M059J (cell line): ENCODE measurements at places on chromosomes 12 and 14.
A peak's percentile ranks its signal among the peaks of the same experiment; 100 is the strongest.

GRCh38 chr12:9751204-9752144 lies 9.2 kb downstream of the CD69 start:
- DNase-seq = peak; percentile 32

GRCh38 chr14:69315301-69315700 lies 55.3 kb downstream of the GALNT16 start:
- peak; percentile 12 for DNase-seq

DNA sequence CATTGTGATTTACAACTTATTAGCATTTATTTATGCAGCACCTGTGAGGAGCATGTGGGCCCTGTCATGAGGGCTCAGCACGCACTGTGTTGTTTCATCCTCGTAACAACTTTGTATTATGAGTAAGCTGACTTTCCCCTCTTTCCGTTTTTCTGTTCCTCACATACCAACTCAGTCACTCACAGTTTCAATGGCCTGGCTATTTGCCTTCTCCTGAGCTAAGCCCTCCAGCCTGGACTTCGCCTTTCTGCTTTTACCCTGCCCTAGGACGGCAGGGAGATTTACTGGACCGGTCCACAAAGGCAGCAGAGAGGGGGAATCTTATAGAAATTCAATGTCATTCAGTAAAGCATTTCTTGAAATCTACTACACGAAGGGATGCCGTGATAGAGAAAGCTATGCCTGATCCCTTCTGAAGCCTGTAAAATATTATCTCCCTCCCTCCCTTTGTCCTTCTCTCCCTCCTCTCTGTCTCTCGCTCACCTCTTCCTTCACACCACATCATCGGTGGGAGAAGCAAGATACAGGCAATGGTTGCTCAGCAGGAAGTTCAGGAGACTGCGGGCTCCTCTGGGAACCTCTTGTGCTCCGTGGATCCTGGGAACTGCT lies 219.2 kb upstream of the TBX3 start:
- DNase-seq = peak; percentile 94

- peak; percentile 39 for DNase-seq
Measured at GRCh38 chr14:30214014-30214413, 286.4 kb upstream of the PRKD1 start.

DNA sequence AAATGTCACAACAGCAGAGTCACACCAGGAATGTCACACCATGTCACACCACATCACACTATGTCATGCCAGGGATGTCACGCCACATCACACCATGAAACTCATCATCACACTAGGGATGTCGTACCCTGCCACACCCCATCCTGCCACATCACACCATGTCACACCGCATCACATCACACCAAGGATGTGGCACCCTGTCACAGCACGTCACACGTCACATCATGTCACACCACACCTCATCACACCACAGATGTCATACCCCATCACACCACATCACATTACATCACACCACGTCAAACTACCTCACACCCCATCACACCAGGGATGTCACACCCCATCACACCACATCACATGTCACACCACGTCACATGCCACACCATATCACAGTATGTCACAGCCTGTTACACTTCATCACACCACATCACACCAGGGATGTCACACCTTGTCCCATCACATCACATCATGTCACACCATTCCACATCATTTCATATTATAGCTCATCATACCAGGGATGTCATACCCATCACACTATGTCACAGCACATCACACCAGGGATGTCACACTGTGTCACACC lies 90.9 kb downstream of the TMEM121 start:
- DNase-seq = no peak

DNA sequence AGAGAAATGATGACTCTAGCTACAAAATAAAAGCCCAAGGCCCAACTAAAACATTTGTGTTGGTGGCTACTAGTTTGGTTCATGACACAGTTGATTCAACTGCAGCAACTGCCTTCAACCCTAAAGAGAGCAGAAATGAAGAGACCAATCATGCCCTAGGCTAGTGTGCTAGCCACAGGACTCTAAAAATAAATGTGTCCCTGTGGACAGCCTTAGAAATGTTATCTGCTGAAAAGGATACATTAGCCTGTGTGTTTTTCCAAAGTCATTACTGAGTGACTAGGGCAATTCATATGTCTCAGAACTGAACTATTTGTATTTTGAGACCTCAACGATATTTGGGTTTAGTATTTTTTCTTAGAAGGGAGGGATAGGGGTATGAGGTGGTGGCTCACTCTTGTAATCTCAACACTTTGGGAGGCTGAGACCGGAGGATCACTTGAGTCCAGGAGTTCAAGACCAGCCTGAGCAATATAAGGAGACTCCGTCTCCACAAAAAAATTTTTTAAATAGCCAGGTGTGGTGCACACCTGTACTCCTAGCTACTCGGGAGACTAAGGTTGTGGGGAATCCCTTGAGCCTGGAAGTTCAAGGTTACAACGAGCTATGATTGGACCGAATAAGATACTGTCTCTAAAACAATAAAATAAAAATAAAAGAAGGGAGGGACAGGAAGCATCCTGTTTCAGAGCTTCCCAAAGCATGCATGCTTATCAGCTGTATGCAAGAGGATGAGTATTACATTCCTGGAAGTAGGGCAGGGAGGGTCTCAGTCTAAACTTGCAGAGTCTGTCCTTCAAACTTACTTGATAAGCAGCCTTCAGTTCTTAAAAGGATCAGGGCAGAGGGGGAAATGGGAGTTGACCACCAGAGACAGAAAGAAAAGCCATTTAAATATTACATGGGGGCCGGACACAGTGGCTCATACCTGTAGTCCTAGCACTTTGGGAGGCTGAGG lies 29.6 kb upstream of the NAP1L1 start:
- peak; percentile 69 for DNase-seq
